ENCODE measurements at places on chromosomes 1 and 21.
A peak's percentile ranks its signal among the peaks of the same experiment; 100 is the strongest.

DNA sequence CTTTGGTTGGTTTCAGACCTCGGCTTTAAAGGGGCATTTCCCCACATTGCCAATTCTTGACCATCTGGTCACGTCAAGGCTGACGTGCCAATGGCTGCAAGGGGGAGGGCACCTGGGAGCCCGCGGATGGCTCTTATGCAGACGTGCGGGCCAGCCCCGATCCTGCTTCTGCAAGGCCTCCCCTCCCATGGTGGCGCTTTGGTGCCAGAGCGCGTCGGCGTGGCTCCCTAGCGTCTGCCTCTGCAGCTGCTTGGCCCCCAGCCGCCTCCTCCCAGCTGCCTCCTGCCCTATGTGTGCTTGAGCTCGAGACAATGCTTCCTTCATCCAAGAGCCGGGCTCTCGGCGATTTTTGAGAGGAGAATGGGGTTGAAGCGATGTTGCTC lies 29.1 kb downstream of the SKI start:
- no peak for DNase-seq

DNA sequence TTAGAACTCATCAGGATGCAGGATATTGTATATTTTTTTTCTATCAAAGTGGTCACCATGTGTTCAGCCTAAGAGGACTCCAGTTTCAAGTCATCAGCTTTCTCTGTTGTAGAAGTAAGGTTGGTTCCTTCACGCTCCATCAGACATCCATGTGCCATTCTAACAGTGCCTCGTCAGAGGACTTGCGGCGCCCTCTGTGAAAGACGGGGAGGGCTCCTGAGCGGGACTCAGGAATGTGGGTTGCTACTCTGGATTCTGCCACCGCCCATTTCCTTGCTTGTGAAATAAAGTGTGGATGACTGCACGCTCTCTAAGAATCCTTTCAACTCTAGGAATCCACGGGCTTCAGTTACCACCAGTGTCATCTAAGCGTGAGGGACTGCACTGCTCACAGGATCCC lies 593.5 kb downstream of the KIF26B start:
- DNase-seq, result no peak

DNA sequence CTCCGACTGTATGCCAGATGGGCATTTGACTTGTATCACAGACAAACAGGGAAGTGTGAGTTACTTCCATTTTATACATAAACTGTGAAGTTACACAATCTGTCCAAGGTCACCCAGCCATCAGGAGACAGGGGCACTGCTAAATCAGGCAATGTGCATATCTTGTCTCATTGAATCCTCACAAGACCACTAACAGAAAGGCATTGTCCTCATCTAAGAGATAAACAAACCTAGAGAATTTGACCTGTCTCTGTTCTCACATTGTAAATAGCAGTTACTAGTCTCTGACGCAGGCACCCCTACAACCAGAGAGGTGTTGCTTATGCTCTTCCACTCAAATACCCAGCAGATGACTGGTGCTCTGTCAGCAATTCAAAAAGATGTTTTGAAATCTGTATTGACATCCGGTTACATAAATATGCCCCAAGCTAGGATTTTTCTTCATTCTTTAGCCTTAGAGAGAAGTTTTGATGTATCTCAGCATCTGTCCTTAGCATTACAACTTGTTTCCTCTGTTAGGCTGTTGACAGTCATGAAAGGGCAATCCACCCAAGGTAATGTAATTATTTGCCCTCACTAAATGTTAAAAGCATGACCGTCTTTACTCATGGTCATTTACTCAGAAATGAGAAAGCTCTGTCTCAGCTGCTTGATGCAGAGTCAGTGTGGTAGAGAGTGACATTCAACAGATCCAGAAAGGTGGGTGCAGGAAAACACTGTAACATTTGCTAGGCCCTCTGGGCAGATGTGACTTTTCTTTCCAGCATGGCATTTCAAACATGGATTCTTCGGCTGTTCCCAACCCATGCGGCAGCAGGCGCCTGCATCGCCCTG lies 51.9 kb upstream of the ZNF326 start:
- DNase-seq, result no peak

DNA sequence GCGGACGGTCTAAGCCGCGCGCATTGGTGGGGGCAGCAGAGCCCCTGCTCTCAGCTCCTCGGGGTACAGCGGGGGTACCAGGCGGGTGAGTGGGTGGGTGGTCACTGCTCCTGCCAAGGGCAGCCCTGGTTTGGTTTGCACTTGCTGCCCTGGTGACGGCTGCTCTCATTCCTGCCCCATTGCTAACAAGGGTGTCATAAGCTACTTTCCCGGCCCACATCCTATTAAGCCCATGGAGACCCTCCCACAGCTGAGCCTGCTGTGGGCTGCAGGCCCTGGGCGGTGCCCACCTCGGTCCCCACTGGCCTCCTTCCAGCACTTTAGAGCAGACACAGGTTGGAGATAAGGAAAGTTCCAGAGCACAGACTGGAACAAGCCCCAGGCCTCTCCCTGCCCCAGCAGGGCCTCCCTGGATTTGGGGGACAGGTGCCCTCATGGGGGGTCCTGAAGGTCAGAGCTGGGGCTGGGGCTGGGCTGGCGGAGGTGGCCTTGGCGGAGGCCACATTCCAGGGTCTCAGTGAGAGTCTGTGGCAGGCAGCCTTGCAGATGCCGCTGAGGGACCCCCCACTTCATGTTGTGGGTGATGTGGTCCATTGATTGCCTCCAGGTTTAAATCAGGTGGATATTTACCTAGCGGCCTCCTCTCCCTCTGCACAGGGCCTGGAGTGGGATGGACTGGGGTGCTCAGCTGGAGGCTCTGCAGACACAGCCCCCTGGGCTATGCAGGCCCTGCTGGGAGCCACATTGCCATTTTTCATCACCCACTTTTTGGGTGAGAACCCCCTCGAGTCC lies 27.0 kb downstream of the COL18A1 start:
- no peak for DNase-seq

- no peak for DNase-seq
Measured at GRCh38 chr1:223180731-223181321, 37.8 kb upstream of the TLR5 start.

GRCh38 chr1:30912913-30913652 lies 4.5 kb upstream of the SDC3 start:
- no peak for DNase-seq

DNA sequence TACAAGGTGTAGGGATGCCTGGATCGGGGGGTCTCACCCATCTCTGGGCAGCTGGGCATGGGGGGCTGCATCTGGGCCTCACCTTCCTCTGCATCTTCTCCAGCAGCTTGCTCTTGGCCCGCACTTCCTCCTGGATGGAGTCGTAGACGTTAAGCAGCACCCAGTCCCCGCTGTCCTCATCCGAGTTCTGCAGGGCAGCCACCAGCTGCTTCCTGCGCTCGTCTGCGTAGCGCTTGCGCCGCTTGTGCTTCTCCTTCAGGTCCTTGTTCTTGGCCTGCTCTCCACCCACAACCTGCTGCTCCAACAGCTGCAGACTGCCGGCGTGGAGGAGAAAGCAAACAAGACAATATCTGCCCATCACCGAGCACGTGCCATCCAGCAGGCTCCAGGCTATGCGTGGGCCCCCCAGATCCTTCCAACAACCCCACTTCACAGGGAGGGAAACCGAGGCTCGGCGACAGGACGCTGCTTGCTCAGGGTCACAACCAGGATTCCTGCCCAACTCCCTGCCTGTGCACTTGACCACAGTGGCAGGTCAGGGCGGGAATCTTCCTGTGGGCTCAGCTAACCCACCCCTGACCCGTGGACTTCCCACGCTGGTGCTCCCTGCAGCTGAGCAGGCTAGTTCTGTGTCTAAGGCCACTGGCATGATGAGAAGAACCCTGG lies 21.5 kb upstream of the DDOST start:
- no peak for DNase-seq

DNA sequence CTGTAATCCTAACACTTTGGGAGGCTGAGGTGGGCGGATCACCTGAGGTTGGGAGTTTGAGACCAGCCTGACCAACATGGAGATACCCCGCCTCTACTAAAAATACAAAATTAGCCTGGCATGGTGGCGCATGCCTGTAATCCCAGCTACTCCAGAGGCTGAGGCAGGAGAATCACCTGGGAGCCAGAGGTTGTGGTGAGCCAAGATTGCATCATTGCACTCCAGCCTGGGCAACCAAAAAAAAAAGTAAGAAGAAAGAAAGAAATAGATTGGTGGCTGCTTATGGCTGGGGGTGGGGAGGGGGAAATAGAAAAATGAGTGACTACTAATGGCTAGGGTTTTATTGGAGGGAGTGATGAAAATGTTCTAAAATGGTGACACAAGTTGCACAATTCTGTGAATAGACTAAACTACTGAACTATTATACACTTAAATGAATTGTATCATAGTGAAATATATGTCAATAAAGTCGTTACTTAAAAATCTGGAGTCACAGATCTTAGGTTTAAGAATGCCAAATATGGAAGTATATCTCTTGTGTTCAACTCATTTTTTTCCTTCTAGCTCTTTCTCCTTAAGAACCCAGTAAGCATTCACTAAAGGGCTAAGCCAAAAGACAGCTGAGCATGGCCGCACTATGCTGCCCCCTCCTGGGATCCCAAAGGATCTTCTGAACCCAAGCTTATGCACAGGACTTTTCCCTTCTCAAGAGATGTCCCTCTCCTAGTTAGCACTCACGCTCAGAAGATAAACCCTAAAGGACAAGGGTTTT lies 3.2 kb upstream of the NPL start:
- peak; percentile 55 for DNase-seq

DNA sequence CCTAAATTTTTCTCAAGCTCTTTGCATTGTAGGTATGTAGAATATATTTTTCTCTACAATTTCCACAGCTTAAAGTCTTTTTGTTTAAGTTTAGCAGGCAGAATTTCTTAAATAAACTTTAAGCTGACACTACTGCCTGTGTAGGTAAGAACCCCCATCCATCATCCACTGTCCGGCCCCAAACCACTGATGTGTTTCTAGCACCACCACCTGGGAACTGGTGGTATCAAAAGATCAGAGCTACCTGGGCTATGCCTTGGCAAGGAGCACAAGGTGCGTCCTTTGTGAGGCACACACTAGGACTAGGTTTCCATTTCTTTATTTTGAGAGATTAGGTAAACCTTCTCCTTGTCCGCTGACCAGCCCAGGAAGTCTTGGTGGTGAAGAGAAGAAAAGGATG lies 10.5 kb upstream of the LELP1 start:
- DNase-seq, result peak; percentile 32

- DNase-seq, result no peak
Measured at GRCh38 chr1:72122099-72122880, 160.0 kb downstream of the NEGR1 start.

GRCh38 chr1:228333739-228334115 lies 72.9 kb downstream of the TRIM11 start:
- DNase-seq, result no peak

GRCh38 chr1:66731170-66731865 lies 20.9 kb upstream of the DYNLT5 start:
- no peak for DNase-seq

DNA sequence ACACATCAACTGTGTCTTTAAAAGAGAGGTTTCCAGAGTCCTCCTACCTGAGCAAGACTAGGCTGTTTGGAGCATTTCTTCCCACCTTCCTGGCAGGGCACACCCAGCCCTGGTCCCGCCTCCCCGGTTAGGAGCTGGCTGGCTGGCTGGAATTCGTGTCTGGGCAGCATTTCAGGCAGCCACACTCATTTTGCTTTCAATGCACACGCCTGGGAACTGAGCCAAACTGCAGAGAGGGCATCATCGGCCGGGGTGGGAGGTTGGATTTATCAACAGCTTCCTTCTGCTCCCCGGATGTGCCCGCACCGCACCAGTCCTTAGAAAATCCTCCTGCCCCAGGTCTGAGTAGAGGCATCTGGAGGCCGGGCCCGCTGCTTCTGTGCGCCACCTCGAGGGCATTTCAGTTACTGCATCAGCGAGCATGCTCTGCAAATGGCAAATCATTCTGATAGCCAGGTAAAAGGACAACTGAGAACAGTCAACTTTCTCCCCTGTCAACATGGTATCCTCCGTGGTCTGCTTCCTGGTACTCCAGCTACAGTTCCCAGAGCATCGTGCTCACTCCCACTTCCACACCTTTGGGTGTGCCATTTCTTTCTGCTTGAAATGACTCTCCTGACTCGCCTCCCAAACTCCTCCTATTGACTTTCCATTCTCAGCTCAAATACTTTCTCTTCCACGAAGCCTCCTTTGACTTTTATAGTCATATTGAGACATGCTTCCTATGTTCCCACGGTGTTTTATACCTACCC lies 20.6 kb downstream of the TCEA3 start:
- DNase-seq, result peak; percentile 81

DNA sequence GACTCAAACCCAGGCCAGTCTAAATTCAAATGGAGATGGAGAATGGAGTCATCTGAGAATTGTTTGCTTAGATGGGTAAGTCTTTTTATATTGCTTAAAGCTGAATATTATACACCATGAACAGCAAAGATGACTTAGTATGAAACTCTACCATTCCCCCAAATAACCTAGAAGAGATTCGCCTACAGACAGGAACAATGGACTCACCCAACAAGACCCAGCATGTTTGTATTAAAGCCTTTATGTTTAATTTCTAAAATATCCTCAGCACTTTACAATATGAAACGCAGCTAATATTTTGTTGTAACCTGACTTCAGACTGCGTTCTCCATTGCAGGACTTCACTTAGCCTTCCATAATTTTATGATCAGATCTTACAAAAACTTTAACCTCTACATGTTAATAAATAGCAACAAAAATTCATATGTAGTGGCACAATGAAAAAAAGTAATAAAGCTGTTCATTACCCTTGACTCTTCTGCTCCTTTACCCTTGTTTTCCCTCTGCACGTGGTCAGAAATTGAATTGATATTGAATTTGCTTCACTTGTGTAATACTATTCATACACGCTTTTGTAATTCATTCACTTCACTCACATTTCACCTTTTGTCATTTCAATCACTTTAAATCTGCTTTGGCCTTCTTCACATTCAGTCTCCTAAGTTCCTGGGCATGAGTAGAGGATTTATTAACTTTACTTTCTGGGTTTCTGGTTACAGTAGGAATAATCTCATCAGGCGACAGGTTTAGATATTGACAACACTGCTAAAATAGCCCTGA lies 177.3 kb upstream of the PTBP2 start:
- no peak for DNase-seq

GRCh38 chr1:214808845-214809460 lies 206.0 kb downstream of the CENPF start:
- no peak for DNase-seq

DNA sequence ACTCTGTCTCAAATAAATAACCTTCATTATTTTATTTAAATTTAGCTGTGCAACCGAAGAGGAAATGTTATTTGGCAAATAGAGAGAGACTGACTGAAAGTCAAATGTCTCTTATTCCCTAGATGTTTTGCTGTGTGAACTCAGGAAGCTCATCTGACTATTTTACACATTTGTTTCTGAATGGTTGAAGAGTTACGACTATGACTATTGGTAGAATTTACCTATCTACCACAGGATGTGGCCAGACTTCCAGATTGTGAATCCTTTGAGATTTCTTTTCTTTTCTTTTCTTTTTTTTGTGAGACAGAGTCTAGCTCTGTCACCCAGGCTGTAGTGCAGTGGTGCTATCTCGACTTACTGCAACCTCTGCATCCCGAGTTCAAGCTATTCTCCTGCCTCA lies 5.3 kb upstream of the SDE2 start:
- no peak for DNase-seq
